ENCODE measurements at places on chromosomes 2 and 18.

GRCh38 chr2:44246436-44246835 lies 28.8 kb upstream of the SLC3A1 start:
- DNase-seq, result no peak

DNA sequence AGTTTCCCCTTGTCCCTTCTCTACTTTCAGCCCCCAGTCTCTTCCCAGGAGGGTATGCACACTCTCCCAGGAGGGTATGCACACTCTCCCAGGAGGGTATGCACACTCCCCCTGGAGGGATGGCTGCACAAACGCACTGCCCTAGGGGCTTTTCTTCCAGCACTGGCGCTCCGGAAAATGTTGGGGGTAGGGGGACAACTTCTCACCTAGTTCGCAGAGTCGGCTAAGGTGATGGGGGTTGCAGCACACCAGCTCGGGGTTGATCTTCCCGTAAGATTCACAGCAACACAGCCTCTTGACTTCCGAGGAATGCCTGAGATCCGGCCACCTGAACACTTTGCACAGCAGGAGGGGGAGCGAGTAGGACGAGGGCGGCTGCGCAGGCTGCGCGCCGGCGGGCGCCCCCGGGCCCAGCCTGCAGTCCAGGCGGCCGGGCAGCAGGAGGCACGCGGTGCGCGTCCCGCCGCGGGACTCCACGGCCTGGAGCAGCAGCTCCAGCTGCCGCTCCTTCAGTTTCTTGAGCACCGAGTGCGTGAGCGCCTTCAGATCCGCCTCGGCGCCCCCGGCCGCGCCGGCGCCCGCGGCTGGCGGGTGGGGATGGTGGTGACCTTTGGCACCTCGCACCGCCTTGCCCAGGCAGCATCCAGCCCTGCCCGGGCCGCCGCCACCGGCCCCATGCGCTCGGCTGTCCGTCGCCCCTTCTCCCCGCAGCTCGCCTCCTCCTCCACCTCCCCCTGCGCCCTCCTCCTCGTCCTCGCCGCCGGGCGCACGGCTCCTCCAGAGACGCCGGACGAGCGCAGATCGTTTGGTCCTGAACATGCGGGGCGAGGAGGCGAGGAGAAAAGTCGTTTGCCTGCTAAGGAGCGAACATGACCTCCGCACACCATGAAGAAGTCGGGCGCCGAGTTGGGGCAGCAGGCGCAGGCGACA lies 894 bp downstream of the SMAD7 start:
- peak; percentile 43 for DNase-seq

- DNase-seq, result no peak
Observed at GRCh38 chr2:226797289-226797988, 2.2 kb downstream of the IRS1 start.

DNA sequence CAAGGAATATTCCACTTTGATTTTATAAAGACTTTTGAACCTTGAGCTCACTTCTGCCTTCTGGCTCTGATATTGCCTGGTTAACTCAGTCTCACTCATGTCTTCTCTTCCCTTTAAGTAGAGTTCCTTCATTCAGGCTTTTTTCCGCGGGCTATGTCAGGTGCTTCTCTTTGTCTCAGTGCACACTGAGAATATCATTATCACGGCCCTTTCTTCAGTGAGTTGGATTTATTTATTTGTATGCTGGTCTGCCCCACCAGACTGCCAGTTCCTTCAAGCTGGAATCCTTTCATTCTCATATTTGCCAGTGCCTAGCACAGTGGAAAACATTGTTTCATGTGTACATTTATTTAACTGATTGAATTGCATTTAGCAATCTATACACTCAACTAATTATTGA lies 136.5 kb downstream of the DOK6 start:
- DNase-seq, result no peak

GRCh38 chr18:9866627-9867026 lies 19.1 kb upstream of the TXNDC2 start:
- no peak for DNase-seq

DNA sequence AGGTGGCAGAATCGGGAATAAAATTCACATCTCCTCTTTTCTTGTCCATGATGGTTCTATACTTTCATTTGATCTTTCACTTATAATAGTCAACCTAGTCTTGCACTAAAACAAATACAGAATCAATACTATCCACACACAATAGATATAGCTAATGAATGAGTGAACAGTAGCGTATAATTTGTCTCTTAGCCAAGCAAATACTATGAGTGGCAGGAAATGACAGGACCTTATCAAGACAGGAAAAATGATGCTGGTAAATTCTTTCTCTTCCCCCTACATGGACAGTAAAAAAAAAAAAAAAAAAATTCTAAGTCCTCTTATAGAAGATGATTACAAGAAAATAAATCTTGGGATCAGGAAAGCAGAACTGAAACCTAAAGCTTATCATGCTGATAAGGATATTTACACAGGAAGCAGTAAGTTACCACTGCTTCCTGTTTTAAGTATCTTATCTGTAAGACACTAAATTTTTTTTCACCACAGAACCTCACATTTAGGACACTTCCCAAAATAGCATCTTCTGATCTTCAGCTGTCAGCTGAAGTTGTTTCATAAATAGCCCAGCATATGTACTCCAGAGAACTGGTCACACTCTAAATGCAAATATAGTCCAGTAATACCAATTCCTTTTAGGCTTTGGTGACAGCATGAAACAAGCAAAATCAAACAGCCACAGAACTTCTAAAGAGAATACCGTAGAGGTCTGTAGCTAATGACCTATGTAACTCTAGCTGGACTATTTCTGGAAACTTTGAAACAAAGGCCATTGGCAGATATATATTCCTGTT lies 27.0 kb downstream of the IRS1 start:
- peak; percentile 23 for DNase-seq

GRCh38 chr2:1134629-1135028 lies 184.0 kb downstream of the SNTG2 start:
- no peak for DNase-seq

DNA sequence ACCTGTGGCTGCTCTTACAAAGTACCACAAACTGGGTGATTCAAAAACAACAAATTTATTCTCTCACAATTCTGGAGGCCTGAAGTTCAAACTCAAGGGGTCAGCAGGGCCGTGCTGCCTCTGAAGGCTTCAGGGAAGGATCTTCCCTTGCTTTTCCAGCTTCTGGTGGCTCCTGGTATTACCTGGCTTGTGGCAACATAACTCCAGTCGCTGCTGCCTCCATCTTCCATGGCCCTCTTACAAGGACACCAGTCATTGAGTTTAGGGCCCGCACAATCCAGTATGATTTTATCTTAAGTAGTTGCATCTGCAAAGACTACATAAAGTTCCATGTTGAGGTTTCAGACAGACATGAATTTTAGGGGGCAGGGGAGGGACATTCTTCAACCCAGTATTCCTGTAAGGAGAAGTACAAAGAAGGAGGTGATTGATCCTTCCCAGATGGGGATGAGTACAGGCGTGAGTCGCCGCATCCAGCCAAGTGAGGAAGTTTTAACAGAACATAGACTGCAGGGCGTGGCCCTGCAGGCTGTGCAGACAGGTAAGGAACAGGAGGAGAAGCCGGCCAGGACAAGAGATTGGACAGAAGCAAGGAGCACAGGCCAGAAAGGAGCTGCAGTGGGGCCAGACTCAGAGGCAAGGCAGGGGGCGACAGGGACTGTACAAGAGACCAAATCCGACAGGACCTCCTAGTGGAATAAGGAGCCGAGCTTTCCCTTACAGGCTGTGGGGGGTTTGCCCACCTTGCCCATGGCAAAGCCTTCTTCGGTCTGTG lies 44.4 kb upstream of the BZW1 start:
- DNase-seq, result no peak
